Caudate nucleus (tissue), 63 donors: ENCODE measurements at places on chromosomes 7 and 10.

GRCh38 chr7:150860978-150861295 is 8.6 kb downstream of the AOC1 start:
- DNase-seq: no peak

- no peak for DNase-seq
Measured at GRCh38 chr10:31171402-31172083, 139.9 kb upstream of the ZNF438 start.

DNA sequence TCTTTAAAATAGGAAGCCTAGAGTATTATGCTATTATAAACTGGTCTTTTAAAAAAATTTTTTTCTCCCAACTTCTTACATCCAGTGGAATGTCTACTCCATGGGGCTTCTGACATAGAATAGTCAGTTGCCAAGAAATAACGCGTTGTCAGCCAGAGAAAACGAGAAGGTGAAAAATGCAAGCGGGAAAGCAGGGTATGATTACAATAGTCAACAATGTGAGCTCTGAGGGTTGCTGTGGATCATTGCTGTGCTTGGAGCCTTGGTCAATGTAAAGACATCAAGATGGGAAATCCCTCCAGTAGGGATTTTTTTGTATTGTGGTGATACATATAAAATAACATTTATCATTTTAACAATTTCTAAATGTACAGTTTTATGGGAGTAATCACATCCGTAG is 27.6 kb upstream of the PLPP4 start:
- no peak for DNase-seq

DNA sequence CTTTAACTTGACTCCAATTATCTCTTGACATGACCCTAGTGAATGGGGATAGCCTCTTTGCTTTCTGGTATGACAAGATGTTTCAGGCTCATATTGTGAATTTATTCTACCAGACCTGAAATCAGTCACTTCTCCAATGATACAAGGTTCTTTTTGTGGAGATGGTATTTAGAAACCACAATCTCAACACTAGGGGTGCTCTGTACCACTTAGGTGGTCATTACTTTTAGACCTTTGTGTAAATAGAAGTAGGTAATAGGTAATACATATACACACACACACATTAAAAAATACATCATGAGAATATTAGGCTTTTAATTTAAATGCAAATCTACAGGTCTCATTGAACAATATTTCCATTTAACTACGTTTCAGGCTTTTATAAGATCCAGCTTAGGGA is 199.0 kb upstream of the RHOBTB1 start:
- DNase-seq: no peak

DNA sequence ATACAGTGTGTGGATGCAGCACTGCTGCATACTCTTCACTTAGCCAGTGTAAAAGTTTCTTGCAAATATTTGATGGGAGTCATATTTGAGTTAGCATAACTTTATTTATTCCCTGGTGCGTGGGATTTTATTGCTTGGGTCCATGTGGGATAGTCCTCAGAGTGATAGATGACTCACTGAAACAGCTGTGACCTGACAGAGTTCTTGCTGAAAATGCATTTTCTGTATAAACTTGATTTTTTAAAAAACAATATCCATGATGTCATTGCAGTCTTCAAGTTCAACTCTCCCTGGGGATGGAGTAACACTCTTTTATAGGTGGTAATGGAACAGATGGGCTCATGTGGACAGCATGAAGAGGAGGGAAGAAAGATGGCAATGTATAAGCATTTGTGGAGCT is 310.0 kb downstream of the PPP1R3A start:
- no peak for DNase-seq

DNA sequence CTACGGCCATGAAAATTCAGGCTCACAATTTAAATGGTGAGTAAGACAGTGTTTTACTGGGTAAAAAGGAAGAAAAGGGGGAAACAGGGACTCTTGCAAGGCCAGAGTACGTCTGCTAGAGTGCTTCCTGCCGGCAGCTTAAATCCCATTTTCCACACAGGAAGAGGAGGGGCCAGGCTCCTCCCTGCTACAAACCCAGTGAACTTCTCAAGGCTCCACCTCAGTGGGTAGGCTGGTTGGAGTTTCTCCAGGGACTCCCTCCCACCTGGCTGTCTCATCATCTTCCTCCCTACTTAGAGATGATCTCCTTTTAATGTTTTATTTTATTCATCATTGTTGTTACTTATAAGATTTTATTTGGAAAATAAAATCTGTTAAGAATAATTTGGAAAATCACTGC is 62.6 kb upstream of the SEMA3C start:
- DNase-seq: no peak

DNA sequence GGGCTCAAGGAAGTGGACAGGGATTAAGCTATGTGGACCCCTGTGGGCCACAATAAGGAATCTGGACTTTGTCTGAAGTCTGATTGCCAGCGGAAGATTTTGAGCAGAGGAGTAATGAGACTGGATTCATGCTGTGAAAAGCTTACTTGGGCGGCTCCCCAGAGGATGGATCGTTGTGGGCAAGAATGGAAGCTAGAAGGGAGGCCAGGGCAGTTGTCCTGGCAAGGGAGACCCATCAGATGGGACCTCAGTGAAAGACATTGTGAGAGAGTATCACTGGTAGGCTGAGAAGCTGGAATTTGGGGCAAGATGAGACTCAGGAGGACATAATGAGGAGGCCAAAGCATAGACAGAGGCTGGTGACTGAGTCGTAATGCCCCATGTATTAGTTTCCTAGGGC is 15.6 kb downstream of the ABCC2 start:
- no peak for DNase-seq

GRCh38 chr10:101848894-101849351 is 5.3 kb upstream of the KCNIP2 start:
- no peak for DNase-seq

- DNase-seq: no peak
Measured at GRCh38 chr7:21771266-21771665, 174.4 kb downstream of the CDCA7L start.

- no peak for DNase-seq
Measured at GRCh38 chr10:121062115-121062514, 211.0 kb downstream of the WDR11 start.

GRCh38 chr7:131720703-131721102 is 164.3 kb upstream of the PODXL start:
- no peak for DNase-seq

DNA sequence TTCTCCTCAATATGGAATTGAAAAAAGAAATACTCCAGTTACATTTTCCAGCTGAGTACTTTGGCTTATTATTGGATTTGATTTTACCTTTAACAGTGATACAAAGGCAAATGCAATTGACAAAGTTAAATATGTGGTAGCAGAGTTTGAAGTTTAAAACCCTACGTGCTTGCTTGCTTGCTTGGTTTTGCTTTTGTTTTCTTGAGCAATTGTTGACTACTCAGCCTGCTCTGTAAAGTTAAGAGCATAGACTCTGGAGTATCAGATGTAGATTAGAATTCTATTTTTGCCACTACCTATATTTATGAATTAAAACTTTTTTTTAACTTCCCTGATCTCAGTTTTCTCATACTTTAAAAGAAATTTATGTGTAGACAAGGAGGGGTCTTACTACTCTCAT is 51.4 kb downstream of the PCDH15 start:
- no peak for DNase-seq

- DNase-seq: no peak
Measured at GRCh38 chr10:60677531-60678129, 100.6 kb upstream of the CDK1 start.

GRCh38 chr10:11525503-11525902 is 85.9 kb downstream of the USP6NL start:
- no peak for DNase-seq

GRCh38 chr10:56943221-56943755 is 582.2 kb upstream of the ZWINT start:
- no peak for DNase-seq

DNA sequence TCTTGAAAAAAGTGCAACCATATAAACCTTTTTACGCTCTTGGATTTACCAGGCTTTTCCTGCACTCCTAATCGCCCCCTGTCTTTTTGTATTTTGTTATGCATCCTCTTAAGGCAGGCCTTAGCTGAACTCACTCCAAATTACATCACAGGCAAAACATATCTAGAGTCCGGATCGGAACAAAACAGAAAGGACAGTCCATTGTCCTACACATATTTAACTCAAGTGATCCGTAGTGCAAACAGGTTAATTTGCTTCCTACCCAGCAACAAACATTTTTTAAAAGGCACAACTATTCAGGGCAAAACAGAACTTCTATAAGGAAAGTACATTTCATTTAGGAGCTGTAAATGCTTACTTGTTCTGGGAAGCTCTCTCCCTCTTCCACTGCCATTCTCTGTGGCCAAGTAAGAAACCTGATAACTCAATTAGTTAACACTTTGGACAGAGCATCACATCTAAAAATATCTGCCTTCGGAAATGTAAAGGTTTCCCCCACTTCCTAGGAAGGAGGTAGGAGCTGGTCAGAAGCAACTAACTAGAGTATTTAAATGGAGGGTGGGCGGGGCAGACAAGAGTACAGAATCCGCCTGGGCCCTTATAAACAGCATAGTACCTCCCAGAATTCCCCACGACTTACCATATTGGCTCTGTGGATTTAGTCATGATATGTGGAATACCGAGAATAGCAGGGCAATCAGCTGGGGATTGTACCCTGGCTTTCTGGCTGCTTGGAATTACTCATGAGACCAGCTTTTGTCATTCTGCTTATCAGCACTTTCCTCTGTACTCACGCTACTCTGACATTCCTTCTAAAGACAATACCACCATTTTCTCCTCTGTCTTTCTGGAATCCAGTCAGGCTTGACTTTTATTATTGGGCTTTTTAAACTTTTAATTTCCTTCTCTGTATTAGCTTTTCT is 89.5 kb downstream of the ANK3 start:
- DNase-seq: no peak

GRCh38 chr7:7687800-7688199 is 30.6 kb downstream of the RPA3 start:
- no peak for DNase-seq

DNA sequence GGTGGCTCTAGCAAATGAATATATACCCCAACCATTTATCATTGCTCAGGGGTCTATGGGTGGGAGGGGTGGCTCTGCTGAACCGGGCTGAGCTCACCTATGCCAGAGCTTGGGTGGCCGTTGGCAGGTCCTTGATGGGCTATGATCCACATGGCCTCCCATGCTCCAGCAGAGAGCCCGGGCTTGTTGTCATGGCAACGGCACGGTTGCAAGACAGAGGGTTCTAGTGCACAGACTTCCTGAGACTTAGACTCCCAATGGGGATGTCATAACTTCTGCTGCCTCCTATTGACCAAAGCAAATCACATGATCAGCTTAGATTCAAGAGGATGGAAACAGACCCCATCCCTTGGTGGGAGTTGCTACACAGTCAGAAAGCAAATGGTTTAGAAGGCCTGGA is 36.4 kb upstream of the CARD11 start:
- DNase-seq: no peak

DNA sequence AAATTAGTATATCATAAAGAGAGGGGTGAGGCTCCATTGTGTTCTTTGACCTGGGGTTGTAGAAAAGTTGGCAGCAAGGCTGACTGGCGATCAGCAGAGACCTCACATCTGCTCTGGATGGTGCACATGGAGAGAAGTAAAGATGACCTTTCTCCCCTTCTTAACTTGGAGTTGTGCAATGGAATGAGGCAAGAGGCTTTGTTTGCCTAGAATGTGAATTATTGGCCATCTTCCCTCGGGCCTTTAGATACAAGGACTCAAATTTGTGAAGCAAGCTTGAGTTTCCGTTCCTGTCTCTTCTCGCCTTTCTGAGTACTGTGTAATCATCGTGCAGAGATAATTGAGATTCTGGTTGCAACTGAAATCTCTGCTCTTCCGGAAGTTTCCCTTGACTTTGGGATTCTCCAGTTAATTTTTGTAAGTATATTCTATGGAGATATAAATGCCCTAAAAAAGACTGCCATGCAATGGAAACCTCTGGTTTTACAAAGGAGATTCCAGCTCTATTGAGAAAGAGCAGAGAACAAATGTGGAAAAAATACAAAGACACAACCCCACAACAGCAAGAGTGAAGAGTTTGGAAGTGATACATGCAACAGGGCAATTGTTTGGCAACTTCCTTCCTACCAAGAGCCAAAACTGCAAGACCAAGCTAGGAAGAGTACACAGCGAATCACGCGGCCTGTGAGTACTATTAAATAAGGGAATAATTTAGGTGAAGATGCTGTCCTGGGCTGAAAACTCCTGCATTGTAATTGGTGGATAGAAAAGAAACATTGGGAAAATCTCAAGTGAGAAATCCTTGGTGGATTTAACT is 542.3 kb upstream of the NRP1 start:
- no peak for DNase-seq

- no peak for DNase-seq
Measured at GRCh38 chr10:123882681-123883445, 8.7 kb downstream of the CPXM2 start.

- no peak for DNase-seq
Measured at GRCh38 chr10:26937371-26937770, 76.6 kb upstream of the ABI1 start.

- no peak for DNase-seq
Measured at GRCh38 chr10:131311661-131312477, at the start of gene TCERG1L. Gene TCERG1L (minus strand): TSS chr10:131311721. CDS start chr10:131311635, 86 bp downstream.

- DNase-seq: no peak
Measured at GRCh38 chr7:149669121-149669818, 104.1 kb downstream of the ZNF467 start.

- no peak for DNase-seq
Measured at GRCh38 chr7:1716263-1717094, 46.4 kb downstream of the ELFN1 start.
